ENCODE measurements at places on chromosomes 12 and 14.

DNA sequence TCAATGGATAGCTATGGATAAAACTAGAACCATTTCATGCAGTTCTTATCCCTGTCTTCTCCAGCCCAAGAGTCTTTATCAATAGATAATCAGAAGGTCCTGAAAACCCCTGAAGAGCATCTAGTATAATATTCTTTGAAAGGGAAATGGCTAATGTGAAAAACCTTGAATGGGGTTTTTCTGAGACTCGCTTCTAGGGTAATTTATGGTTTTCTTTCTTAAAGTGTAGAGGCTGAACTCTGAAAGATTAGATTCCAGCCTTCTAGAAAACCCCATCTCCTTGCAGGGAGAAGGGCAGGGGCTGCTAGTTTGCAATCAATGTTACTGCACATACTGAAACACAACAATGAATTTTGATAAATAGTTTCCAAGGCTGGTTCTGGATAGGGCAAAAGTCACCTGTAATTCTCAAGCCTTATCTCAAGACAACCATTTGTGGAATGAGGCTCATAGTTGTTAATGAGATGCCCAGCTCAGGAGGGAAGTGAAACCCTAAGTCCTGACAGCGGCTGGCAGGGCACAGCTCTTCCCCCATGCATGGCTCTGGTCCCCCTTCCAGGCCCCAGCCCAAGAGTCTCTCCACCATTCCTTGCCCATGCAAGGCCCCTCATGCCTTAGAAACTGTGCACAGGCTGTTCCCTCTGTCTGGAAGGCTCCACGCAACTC is 33.7 kb upstream of the PYGL start:
- no peak for DNase-seq

DNA sequence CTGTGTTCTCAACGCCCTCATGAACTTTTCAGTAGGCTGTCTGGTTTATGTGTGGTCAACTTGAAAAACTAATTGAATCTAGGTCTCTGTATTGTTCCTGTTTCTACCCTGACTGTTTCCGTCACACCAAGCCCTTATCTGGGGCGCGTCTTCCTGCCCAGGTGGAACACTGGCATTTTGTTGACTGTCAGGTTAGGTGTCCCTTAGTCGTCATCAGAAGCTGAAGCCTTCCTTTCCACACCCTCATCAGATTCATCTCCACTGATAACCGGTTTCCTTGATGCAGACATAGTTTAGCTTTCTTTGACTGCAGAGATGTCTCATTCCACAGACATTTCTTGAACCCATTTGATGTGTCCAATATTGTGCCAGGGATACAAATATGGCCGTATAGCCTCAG is 96.5 kb downstream of the DUSP16 start:
- no peak for DNase-seq

DNA sequence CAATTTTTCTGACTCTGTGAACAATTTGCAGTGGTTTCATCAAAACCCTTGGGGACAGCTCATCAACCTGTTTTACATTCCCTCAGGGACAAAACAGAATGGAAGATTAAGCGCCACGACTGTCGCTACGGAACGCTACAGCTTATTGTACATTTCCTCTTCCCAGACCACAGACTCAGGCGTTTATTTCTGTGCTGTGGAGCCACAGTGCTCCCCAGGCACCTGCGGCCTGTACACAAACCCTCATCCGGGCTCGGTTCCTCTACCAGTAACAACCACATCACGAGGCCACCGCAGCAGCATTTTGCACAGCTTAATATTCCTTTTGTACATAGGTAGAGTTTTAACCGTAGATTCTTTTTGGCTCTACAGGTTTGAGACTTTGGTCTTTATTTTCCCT is 397.4 kb upstream of the OR4E1 start:
- DNase-seq = no peak

- DNase-seq = no peak
Observed at GRCh38 chr12:128008341-128008740, 258.6 kb upstream of the TMEM132C start.

GRCh38 chr14:91806716-91807115 is 60.6 kb downstream of the TC2N start:
- DNase-seq = no peak

DNA sequence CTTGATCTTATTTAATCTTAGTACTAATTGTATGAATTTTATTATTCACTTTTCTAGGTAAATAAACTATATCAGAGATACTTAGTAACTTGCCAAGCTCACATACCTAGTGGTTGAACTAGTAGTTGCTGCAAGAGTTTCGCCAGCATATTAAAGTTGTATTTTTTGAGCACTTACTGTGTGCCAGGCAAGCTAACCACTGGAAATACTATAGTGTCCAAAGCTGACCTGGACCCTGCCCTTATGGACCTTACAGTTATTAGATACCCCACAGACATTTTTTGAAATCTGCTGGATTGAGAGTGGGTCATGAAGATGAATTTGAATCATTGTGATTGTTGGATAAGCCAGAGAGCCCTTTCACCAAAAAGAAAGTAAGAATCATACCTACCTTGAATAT is 125.0 kb downstream of the RAD51B start:
- DNase-seq = peak; percentile 16

DNA sequence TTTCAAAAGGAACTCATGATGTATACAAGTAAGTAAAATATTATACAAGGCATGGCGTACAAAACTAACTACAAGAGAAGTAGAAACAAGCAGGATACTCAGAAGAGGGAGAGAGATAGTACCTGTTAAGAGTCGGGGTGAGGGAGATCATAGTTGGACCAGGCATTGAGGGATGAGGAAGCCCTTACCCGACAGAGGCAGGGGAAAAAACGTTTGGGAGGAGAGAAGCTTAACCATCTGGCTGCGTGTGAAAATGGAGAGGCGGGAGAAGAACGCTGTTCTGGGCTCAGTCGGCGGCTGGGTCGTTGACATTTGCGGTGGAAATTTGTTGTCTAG is 575 bp upstream of the FMNL3 start:
- DNase-seq = no peak

DNA sequence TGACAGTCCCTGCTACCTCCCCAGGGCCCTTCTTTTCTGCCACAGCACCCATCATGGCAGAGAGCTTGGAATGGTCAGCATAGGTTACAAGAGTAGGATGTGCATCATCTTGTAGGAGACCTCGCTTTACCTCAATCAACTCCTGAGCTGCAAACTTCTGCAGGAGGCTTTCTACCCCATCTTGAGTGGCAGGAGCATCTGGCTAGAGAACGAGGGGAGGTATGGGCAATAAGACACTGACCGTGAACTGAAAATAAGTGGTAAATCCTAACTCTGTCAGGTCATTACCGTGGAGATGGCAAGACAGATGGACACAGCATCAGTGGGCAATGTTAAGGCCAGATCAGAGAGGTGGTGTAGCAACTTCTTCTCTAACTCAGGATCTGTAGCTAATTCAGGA is 7.8 kb downstream of the METTL3 start:
- DNase-seq = no peak

DNA sequence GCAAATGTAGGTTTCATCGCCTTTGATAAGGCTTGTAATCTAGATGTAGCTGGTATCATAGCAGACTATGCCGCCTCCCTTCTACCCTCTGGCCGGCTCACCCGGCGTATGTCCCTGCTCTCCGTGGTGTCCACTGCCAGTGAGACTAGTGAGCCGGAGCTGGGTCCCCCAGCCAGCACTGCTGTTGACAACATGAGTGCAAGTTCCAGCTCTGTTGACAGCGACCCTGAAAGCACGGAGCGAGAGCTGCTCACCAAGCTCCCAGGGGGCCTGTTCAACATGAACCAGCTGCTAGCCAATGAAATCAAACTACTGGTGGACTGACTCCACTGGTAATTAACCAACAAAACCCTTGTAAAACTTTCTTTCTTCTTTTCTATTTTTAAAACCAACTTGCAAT is 49.0 kb upstream of the A2ML1 start:
- DNase-seq = no peak

DNA sequence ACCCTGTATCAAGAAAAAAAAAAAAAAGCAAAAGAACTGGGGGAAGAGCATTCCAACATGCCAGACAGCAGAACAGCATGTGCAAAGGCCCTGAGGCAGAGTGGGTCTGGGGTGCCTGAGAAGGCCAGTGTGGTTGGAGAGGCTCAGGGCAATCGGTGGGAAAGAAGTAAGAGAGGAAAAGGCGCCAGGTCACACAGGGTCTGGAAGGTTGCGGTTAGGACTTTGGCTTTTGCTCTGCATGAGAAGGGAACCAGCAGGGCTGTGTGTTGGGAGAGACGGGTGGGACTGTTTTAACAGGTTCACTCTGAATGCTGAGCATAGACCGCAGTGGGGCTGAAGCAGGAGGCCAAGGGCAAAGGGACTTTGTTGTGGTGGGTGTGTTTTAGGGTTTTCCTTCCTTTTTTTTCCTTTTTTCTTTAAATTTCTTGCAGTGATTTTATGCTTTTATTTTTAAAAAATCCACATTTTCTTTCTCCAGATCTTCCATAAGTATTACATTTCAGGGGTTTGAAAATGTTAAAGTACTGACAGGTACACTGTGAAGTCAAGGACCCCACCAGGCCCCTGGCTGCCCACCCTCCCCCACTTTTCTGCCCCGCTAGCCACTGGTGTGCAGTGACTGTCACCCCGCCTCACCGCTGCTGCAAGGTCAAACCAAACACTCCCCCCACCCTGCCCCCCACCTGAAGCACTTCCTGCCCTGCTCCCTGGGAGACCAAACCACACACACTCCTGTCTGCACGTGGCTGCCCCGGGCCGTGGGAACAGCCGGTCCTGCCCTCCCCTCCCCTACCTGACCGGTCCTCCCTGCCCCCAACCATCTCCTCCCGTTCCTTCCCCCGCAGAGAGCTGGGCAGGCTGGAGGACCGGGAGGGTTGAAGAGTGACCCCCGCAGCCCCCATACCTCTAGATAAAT is 30.0 kb downstream of the DTX1 start:
- DNase-seq = no peak

DNA sequence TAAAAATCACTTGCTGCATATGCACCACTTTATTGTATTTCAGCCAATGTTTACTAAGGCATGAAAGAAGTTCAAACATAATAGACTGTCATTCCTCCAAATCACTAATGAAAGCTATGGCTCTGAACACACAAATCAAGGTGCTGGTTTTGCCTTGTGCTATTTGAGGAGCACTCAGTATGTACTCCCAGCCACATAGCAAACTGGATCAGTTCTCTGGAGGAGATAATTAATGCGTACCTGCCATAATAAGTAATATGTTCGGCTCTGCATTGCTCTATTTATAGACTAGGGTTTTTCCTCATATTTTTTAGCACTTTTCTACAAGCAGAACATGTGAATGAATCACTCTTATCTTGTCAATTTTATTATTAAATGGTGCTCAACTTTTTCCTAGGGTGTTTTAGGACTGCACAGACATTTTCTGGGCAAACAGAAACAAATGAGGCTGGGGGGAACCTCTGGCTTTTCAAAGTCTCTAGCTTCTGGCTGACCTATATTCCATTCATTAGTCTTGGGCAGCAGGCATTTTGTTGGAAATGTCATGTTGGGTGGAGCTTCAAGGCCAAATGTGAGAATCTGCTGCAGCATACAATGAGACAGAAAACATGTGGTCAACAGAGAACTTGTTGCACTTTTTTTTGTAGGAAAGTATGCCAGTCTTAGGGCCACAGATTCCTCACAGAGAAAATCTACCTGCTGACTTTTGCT is 88.4 kb downstream of the GRIP1 start:
- DNase-seq = no peak

GRCh38 chr12:113260636-113261300 is 39.5 kb downstream of the TPCN1 start:
- DNase-seq = no peak

DNA sequence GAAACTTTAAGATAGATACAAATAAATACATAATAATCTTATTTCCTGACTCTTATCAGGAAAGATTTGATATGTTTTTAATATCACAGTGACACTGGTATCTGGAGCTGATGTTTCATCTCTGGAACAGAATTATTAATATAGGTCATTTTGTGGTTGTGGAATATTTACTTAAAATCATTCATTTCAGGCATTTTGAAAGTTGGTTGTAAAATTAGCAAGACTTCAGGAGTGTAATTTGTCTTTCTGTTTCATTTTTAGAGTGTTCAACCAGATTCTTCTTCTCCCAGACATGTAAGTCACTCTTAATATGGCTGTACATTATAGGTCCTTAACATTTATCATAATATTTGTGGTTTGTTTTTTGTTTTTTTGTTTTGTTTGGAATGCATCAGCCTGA is 115.7 kb downstream of the PCNX1 start:
- DNase-seq = no peak

GRCh38 chr12:102993537-102993936 is 36.1 kb downstream of the ASCL1 start:
- DNase-seq = no peak

GRCh38 chr12:128687851-128688250 is 135.9 kb downstream of the SLC15A4 start:
- DNase-seq = no peak

DNA sequence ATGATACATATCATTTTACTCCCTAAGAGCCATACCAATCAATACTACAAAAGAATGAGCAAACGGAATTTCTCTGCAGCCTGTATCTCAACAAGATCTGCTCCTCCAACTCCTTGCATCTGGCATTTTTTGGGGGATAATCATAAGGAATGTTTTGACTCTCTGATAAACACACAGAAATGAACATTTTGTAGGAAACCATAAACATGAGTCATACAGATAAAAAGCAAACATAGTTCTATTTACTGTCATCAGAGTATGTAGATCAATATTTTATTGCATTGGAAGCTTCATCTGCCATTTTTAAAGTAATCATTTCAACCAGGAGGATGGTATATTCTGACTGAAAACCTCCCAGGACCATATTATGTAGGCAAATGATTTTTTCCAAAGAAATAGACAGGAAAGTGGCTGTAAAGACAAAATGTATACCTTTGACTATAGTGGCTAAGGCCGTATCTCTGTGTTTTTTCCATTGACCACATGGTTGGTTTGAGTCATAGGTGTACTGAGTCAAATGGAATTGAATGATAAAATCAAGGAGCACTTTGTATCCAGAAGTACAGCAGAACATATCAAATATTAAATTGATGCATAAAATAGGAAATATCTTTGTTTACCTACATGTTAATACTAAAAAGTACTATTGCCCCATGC is 32.4 kb upstream of the CD69 start:
- DNase-seq = no peak

DNA sequence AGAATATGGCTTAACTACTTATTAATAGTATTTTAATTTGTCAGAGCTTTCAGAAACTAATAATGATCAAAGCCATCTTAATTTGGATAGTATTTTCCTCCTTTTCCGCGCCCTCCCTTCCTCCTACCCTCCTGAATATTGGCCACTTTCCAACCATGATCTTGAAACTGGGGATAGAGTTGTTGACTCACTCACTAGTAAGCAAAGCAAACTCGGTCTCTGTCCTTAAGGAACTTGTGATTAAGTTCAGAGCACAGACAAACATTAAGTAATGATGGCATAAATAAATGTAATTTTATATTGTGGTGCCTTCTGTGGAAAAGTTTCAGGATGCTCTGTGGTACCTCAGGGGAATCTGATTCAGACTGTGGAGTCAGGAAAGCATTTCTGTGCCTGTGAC is 75.7 kb downstream of the LRRK2 start:
- DNase-seq = peak; percentile 35

DNA sequence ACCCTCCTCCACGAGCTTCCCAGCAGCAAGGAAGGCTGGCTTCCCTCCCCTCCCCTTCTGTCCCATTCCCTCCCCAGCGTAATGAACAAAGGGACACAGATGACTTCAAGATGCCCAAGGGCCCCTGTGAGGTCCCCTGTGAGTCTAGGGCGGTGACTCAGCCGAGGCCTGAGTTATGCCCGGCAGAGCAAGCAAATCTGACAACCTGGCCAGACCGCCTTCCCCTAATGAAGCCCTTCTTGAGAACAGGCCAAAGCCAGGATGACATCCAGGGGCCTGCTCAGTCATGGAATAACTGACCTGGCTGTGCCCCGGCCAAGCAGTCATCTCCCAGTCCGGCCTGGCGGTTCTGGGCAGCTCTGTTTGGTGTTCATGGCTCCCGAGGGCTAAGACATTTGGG is 89.2 kb downstream of the DICER1 start:
- DNase-seq = no peak

All from fibroblast of gingiva (primary cell).